Cerebellum (tissue), 4 donors: ENCODE measurements at places on chromosomes 2 and 18. TPM values are rescaled to one million over a fixed set of nuclear protein-coding genes. Genes with fewer than 3 reads are reported as not detected.

GRCh38 chr2:28407131-28407975 lies 14.7 kb downstream of the FOSL2 start:
- DNase-seq: no peak

C2orf80 gene
- total RNA-seq: 12.2 TPM

DNA sequence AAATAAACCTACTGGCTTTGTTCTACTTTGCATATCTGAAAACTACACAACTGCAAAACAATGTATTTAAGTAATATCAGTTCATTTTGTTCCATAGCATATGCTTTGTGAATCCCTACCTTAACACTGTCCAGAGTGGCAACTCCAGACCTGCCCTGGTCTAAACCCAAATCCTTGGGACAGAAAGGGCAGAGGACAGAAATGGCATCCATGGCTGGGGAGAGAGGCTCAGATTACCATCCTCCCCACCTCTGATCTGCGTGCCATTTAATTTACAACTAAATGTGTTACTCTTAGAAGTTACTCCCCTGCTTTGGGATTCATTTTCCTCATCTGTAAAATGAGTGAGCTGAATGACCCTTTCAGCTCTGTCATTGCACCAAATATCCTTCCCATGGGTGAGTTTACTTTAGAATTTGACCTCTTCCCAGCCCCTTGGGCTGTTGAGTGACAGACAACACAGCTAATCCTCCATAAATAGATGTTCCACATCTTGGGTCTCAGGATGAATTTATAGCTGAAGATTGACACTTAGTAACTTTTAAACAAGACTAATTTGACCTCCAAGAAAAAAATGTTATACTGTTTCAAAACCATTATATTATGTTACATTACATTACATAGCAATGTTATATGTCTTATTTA lies 20.1 kb upstream of the NEB start:
- no peak for DNase-seq

GRCh38 chr18:49023938-49024803 lies 73.4 kb upstream of the SMAD7 start:
- no peak for DNase-seq

G6PC2 gene
- not detected for total RNA-seq

RALB gene
- 24.0 TPM for total RNA-seq

DNA sequence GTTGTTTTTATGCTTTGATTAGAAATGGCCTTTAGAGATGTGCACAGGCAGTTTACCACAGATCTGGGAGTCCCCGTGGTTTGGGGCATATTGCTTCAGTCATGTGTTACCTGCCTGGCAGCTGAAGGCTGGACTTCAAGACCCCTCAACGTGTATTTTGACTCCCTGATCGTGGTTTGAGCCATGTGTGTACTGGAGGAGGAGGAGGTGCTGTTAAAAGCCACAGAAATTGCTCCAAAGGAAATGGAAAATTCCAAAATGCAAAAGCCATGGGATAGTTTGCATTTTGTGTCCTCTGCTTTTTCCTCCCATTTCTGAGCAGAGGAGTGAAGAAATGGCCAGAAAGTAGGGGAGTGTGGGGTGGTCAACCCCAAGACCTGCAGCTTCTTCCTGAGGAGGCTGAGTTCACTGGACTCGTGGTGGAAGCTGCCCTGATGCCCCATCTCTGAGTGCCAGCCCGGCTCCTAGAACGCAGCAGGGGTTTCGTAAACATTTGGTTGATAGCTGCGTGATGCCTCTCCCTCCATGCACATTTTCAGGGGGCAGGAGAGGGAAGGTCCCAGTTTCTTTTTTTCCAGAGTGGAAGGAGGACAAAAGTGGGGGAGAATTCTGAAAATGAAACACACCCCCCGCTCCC lies 45.7 kb downstream of the ITGB1BP1 start:
- DNase-seq: peak; percentile 59

PNO1 gene
- total RNA-seq: 8.4 TPM

DNA sequence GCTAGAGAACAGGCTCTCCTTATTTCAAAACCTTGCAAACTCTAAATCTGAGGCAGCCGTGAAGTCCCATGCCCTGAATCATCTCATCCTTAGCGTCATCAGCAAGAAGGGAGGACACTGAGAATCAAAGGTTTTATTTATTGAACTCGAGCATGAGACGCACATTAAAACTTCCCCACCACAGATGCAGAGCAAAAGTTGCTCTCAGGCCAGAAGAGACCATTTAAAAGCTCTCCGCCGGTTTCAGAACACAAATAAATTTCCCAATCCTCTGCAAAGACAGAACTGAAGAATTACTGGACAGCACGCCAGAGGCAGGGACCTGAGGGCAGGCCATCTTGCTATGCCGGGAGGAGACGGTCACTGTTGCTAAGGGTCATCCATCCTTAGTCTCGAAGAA lies 1.3 kb downstream of the AMMECR1L start:
- DNase-seq: no peak

CYRIA gene
- total RNA-seq: 28.2 TPM

- DNase-seq: no peak
Observed at GRCh38 chr2:202009019-202009481, 24.6 kb upstream of the FZD7 start.

DNA sequence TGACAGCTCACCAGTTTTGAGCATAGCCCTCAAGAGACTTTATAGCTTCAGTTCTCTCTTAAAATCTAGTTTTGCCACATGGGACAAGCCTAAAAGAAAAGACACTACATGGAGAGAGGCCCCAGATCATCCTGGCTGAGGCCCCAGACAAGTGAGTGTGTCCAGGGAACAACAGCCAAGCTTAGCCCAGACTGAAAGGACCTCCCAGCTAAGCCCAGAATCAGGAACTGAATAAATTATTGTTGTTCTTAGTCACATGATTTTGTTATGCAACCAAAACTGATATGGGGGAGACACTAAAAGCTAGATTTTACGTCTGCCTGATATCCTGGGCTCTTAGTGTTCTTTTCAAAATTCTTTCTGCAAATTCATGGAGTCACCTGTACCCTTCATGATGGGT lies 29.3 kb upstream of the LBH start:
- peak; percentile 18 for DNase-seq

OR6B2 gene
- not detected for total RNA-seq

DNA sequence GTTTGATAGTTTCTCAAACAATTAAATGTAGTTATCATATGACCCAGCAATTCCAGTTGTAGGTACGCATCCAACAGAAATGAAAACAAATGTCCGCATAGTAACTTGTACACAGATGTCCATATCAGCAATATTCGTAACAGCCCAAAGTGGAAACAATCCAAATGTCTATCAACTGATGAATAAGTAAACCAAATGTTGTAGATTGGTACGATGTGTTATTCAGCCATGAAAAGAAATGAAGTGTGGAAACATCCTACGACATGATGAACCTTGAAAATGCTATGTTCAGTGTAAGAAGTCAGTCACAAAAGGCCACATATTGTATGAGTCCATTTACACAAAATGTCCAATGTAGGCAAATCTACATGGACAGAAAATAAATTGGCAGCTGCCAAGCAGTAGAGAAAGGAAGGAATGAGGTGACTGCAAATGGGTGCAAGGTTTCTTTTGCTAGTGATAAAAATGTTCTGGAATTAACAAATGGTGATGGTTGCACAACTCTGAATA lies 26.9 kb downstream of the GAREM1 start:
- DNase-seq: no peak

DNA sequence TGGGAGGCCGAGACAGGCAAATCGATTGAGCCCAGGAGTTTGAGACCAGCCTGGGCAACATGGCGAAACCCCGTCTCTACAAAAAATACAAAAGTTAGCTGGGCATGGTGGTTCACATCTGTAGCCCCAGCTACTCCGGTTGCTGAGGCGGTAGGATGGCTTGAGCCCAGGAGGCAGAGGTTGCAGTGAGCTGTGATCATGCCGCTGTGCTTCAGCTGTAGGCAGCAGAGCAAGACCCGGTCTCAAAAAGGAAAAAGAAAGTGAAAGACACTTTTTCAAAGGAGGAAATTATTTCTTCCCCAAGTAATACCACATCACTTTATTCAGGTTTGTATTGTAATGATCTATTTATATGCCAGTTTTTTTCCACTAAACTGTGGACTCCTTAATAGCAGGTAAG lies 35.7 kb upstream of the TAF4B start:
- no peak for DNase-seq

RASGRP3 gene
- 9.3 TPM for total RNA-seq

DNA sequence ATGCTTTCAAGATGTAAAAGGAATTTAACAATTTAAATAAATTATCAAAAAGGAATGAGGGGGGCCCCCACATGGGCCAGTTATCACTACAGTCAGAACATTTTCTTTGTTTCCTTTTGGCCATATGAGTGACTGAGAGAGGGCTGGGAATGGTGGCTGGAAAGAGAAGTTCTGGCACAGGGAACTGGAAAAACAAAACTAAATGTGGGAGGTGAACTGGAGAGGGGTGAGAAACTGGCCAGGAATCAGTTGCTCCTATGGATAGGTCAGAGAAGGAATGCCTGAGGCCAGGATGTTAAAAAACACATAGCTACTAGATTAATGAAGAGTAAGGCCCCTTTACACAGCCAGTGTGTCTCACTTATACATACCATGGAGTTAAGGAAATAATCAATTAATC lies 121.0 kb downstream of the RBMS1 start:
- no peak for DNase-seq

- DNase-seq: no peak
Observed at GRCh38 chr2:103788389-103788788, 1026.6 kb downstream of the TMEM182 start.

DNA sequence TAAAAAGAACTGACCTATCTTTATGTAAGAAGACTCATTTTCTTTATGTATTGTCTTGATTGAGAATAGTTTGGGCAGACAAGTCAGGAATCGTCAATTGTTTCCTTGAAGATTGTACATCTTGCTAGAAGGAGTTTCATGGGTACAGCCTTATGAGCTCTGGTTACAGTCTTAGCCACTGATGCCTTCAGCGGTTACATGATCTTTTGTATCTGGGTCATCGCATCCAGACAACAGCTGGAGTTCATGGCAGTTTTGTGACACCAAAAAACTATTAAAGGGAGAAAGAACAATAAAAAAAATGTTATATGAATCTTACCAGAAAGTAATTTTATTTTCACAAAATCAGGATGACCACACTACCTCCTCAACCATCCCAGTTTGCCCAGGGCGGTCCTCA lies 520.5 kb upstream of the CDH7 start:
- no peak for DNase-seq

GRCh38 chr2:54692556-54692955 lies 30.9 kb upstream of the EML6 start:
- DNase-seq: no peak

MYL12A gene
- 54.7 TPM for total RNA-seq

DNA sequence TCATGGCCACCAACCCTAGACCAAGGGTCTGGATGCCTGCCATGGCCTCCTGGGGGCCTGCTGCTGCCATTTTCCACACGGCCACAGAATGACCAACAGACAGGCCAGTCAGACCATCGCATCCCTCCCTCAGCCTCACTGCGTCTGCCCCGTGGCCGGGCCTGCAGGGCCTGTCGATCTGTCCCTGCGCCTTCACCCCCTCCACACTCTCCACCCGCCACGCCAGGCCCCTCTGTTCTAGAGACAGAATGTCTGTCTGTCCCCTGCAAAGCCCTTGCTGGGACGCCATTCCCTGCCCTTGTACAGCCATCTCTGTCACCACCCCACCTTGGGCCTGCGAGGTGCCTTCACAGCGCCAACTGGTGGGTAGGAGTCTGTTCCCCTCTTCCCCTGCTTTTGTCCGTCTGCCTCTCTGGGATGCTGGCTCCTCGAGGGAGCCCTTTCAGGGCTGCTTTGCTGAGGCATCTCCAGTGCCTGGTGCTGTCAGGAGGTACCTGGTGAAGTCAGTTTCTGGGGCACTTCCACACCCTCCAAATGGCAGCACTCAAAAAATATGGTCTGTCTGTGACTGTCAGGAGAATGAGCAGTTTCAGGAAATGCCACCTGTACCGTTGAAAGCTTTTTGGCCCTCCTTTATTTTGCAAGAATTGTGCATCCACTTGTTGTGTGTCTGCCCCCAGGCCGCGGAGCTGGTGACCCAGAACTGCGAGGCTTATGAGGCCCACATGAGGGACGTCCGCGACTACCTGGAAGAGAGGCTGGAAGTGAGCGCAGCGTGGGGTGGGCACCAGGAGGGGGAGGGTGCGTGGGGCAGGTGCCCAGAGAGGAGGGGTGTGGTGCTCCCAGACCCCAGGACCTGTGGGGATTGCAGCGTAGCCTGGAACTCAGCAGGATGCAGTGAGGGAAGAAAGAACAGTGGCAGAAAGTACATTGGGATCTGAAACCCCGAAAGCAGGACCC lies 6.7 kb upstream of the ESPNL start:
- no peak for DNase-seq

CAVIN2 gene
- 10.5 TPM for total RNA-seq

DNA sequence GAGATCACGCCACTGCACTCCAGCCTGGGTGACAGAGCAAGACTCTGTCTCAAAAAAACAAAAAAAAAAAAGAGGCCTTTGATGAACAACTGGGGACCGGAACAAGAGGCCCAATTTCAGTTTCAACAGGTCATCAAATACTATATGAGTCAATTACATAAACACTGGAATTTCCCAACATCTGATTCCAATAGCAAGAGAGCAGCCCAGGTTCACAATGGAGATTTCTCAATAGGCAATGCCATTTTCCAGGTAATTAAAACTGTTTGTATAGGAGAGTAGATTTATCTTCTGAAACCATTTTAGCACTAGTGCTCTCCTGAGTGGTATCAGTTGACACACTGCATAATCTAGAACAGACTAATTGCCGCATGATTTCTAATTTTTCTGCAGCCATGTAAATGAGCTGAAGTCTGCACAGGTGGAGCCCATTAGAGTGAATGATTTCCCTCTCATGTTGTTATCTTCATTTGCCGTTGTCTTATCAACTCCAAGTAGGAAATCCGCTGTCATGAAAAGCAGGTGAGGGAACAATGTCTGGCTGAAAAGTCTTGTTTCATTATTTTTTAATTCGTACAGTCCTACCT lies 264.1 kb upstream of the MEIS1 start:
- no peak for DNase-seq

UGT1A5 gene
- not detected for total RNA-seq
